ENCODE measurements at places on chromosomes 5 and 9. TPM values are rescaled to one million over a fixed set of nuclear protein-coding genes. Genes with fewer than 3 reads are reported as not detected.

- no peak for DNase-seq
These were observed 257.6 kb downstream of the TAF11L14 start for GRCh38 chr5:17891881-17892280.

GRCh38 chr9:89888233-89888632, 283.4 kb downstream of the GADD45G start:
- DNase-seq: no peak

DNA sequence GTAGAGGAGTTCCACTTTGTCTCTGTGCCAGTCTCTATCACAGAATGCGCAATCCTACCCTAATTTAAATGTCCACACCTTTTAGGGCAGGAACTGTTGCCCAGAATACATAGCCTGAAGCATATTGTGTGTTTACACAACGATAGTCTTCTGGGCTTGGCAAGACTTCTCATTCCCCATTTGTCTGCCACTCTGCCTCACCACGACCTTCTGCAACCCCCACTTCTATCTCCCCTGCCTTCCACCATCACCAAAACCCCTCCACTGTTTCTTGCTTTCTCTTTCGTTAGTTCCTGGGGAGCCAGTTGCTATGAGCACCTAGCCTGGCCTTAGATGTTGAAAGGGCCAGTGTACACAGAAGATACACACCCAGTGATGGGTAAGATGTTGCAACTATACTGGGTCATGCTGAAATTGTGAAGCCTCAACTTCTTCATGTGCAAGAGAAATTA, 883 bp upstream of the RNF145 start:
- DNase-seq: no peak

DNA sequence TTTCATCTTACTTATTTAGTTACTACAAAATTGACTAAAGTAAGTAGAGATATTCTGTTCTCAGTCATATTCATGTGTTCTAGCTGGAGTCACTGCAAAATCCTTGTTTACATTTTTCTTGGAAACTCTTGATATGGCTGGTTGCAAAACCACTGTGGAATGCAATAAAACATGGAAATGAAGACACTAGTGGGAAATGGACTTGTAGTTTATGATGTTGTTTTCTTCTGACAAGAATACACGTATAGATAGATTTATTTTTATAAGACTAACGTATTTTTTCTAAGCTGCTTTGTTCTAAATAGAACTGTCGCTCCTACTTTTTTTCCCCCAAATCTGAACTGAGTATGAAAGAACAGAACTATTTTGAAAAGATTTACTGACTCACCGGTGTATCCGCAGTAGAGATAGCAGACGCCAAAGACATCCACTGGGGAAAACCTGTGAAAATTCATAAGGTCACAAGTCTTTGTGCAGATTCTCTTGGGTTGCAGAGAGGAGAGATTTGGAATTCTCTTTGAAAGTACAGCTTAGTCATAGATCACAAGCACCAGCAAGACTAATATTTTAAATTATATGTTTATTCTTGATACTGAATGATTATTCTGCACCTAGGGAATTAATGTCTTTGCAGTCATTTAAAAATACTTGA, 119.6 kb upstream of the TAF11L2 start:
- peak; percentile 57 for DNase-seq

- DNase-seq: no peak
These were observed 93.7 kb downstream of the PCDH1 start for GRCh38 chr5:141784529-141784928.

DNA sequence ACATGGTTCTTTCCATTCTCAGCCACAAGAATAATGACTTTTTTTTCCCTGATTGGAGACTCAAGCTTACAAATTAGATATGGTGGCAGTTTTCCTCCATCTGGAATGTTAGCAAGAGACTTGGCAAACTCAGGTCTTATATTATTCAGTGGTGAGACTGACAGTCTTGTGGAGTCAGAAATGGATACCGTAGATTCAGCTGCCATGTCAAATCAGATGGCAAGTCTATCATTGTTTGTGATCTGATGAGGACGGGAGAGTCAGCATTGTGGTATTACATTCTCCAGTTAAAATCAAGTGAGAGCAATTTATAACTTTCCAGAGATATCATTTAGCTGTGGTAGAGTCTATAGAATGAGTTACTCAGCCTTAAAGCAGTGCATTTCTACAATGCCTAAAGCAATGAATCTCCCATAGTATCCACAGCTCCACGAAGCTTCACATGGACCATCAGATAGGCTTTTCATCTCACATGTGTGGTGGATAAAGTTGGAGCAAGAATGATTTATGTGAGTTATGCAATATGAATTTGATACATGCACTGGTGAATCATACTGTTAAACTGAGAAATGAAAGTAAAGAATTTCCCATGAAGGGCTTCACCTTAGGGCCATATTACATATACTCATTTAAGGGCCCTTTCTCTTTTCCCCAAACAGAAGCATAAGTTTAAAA, 430.6 kb downstream of the ZNF608 start:
- DNase-seq: no peak

Gene FREM1
- total RNA-seq: not detected

Gene C5orf58
- total RNA-seq: not detected

Gene IFT74
- total RNA-seq: 12.8 TPM

Data from HFFc6 (cell line).